ENCODE measurements at places on chromosomes 2 and 18.
A peak's percentile ranks its signal among the peaks of the same experiment; 100 is the strongest.

DNA sequence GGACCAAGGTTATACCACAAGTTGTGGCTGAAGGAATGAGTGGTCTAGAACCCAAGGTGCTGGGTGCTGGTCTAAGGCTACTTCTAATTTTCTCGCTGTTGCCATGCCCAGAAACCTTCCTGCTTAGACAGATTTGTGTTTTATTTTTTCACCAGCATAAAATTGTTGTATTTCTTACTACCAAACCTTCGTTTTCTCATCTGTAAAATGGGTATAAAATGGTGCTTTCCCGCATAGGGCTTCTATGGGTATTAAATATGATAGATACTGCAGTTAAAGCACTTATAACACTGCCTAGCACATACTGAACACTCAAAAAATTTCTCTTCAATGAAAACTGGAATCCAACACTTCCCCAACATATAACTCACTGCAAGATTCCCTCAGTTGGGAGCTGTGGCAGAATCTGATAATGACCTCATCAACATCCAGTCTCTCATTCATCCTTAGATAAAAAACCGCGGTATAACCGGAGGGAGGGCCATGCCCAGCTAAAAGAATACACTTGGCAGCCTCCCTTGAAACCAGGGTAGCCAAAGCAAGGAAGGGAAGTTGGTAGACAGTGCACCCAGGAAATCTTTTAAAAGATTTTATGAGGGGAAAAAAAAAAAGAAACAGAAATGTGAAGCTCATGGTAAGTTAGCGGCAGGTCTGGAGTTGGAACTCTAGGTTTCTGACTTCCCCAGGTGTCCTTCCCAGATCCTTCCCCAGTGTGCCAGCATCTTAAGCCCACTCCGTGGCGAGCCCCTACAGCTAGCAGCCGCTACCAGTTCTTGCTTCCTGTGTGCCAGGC is 1.2 kb downstream of the NEMP2 start:
- DNase-seq: peak; percentile 7

GRCh38 chr2:145957929-145958328 is 1438.0 kb upstream of the ZEB2 start:
- peak; percentile 14 for DNase-seq

DNA sequence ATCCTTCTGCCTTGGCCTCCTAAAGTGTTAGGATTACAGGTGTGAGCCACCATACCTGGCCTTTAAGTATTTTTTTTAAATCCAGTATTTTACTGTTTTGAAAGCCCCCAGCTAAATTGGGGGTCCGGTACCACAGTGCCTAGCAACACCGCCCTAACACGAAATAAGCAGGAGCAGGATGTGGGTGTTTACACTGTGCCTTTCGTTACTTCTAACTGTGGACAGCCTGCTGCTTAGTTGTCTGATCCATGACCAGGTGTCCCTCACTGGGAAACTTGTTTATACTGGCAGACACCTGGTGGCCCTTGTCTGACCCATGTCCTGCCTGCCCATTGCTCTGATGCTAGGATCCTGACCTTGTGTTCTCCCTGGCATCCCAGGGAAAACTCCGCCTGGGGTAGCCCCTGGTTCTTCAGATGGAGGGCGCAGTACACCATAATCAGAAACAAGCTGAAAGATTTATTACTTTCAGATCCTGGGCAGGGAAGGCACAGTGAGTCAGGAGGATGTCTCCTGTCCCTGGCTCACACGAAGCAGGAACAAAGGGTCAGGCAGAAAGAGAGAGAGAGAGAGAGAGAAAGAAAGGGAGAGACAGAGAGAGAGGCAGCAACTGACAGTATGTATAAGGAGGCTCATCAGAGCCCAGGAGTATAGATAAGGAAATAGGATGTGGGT is 55.7 kb downstream of the NCAPH start:
- peak; percentile 19 for DNase-seq

DNA sequence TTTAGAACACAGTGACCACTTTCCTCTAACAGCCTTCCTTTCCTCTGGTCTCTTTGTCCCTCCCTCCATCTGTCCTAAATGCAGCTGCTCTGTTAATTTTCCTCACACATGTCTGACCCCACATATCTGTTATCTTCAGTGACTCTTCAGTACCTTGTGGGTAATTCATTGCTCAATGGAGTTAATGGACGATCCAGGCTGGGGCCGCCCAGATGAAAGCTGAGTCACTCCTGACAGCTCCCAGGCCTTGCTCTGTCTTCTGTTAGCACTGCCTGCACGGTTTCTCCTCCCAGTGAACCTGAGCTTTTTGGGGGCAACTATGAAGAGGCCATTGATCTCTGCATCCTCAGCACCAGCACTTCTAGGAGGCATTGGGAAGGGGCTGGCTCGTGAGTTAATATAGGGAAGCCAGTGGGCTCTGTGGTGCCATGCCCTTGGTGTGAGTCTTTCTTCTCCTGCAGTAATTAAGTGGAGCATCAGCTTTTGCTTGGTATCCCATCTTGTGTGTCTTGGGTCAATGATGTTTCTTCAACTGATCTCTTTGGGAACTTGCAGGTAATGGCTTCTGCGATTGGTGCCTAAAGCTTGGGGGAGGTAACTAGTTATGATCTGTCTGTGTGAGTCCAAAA is 67.3 kb downstream of the SNORC start:
- peak; percentile 70 for DNase-seq

DNA sequence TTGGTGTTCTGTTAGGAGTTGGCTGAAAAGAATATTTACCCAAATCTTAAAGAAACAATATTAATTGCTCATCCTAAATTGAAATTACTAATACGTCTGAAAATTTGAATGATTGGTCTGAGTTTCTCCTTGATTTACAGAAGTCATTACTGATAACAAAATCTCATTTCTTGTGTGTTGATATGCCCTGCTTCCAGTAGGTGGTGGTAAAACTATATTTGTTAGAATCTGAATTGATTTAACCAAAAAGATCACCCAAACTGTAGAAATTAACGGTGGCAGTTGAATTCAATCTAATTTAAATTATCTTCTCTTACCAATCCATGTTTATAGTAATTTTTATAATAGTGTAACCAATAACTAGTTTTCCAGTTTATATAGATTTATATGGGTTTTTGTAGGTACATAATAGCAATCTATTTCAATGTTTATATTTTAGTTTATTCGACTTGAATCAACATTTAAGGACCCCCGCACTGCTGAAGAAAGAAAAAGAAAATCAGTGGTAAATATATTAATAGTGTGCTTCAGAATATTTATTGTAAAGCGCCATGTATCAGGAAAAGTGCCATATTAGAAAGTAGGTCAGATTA is 38.3 kb downstream of the PAPOLG start:
- peak; percentile 56 for DNase-seq

DNA sequence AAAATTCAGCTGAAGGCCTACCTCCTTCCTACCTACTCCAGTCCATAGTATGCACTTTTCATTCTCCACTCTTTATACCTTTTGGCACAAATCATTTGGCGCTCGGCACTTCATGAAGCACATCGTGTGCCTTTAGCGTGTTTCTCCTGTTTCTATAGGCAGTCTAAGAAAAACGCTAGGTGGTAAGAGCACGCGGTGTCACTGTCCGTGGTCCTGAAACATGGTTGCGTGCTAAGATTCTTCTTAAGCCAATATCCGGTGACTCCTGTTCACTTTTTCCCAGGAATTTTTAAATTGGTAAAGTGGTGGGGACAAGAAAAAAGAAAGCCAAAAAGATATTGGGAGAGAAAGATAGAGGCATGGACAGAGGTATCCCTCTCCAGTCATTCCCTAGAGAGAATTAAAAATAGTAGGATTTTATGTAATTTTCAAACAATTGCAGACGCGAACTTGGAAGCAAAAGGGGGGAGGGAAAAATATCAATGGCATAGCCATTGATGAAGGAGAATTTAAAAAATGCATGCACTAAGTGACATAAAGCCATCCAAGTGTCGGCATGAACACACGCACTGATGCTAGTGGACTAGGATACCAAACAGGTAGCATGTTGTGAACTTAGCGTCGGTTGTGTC is 1.4 kb upstream of the CTNNA2 start:
- peak; percentile 30 for DNase-seq

DNA sequence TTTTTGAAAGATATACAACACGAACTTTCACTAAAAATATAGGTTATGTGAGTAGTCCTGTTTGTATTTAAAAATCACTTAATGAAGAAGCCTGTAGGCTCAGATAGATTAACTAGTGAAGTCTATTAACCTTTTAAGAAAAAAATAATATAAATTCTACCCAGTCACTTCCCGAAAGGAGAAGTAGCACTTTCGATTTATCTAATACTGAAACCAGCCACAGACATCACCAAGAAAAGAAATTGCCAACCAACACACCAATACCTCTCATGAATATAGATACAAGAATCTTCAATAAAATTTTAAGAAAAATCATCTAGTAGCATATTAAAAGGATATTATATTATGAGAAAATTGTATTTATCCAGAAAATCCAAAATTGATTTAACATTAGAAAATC is 160.5 kb downstream of the GALNT13 start:
- DNase-seq: no peak

DNA sequence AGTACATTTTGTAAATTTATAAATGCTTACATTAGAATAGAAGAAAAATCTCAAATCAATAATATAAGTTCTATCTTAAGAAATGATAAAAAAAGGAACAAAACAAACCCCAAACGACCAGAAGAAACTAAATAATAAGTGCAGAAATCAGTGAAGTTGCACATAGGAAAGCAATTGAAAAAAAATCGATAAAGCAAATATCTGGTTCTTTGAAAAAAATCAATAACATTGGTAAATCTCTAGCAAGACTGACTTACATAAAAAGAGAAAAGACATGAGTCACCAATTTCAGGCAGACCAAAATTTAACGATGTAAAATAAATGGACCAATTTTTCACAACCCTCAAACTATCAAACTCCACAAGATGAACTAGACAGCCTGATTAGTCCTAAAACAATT is 249.9 kb upstream of the HDAC4 start:
- no peak for DNase-seq

GRCh38 chr2:65504201-65504600 is 71.8 kb upstream of the SPRED2 start:
- no peak for DNase-seq

DNA sequence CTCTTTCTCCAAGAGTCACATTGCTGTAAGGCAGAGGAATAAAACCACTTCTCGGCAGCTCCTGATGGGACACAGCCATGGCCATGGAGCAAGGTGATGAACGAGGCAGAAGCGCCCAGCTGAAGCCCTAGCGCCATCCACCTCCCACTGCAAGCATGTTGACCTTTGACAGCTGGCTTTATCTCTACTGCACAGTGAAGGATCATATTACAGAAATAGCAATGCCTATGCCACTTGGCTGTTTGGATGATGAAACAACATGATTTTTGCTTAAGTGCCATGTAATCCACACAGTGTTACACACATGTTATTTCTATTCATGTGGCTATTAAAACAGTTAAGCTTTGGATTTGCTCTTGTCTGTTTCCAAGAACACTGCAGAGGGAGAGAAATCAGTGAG is 167.7 kb downstream of the VAPA start:
- DNase-seq: peak; percentile 34

DNA sequence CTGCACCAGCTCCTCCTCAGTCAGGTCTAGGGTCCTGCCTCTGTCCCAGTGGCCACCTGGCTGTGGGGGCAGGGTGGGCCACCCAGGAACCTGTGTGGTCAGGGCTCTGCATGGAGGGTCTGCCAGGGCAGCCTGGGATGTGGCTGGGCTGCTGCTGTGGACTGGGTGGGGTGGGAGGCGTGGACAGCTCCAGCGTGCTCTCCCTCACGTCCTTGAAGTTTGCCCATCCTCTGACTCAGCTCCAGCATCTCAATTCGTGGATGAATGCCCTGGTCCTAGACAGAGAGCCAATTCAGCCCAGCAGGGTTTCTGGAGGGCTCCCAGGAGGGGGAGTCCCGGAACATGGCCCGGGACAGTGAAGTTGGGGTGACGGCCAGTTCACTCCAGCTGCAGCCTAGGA is 64.3 kb upstream of the EPAS1 start:
- no peak for DNase-seq

- peak; percentile 83 for DNase-seq
These were observed 110.9 kb downstream of the NAB1 start for GRCh38 chr2:190759749-190760213.

DNA sequence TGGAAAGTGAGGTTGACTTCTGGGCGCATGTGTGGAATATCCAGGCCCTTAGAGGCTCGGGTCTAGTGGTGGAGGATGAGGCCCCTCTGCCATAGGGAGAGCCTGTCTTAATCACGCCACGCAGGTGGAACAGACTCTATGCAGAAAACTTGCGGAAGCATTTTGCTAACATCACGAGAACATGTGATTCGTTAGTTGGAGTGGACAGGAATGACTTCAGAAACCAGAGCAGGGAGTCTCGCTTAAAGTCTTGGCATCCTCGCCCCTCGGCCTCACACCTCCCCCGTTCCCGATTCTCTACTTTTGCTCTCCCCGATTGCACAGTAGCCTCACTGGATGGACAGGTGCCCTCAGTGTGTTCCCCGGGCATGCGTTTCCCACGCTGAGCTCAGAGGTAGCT is 333.4 kb downstream of the GBX2 start:
- no peak for DNase-seq

GRCh38 chr2:20471148-20471547 is 24.3 kb downstream of the RHOB start:
- no peak for DNase-seq

GRCh38 chr2:20618468-20618885 is 32.4 kb downstream of the HS1BP3 start:
- no peak for DNase-seq

- DNase-seq: peak; percentile 87
These were observed 179.3 kb downstream of the GLI2 start for GRCh38 chr2:120914839-120915521.

- no peak for DNase-seq
These were observed 1.0 kb downstream of the MARS2 start for GRCh38 chr2:197705912-197706838.

DNA sequence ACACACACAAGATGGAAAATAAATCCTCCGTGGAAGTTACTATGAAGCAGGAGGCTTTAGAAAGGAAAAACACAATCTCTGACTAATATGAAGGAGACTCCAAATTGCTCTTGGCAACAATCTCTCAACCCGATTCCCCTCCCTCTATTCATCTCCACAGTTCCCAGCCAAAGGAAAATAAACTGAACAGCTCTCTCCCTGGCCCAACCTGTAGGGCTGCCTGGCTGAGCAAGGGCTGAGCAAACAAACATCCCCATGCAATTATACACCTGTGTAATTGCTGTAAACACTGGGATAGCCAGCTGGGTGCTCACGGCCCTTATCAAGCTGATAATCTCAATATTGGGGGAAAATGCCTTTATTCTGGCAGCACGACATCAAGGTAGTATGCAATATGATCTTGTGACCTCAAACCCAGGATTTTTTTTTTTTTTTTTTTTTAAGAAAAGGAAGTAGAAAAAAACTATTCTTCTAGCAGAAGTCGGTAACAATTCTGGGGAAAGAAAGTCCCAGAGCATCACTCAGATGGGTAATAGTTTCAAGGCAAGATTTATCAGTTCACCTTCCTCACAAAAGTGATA is 203.3 kb upstream of the SMAD2 start:
- peak; percentile 12 for DNase-seq

DNA sequence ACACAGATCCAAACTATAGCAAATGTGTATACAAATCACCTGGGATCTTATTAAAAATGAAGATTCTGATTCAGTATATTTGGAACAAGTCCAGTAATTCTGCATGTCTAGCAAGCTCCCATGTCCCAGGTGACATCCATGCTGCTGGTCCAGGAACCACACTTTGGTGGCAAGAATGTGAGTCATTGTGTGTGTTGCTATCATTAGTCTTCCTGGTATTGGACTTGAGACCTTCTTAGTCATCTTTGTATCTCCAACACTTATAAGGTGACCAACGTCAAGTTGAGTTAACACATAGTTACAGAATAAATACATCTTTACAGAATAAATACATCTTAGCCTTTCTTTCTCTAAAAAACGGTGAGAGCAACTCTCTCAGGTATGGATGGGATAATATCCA is 107.9 kb upstream of the NDUFV2 start:
- no peak for DNase-seq

- DNase-seq: peak; percentile 6
These were observed 46.8 kb upstream of the TRIM43B start for GRCh38 chr2:95531254-95531771.
